ENCODE measurements at places on chromosomes 11 and 22.

DNA sequence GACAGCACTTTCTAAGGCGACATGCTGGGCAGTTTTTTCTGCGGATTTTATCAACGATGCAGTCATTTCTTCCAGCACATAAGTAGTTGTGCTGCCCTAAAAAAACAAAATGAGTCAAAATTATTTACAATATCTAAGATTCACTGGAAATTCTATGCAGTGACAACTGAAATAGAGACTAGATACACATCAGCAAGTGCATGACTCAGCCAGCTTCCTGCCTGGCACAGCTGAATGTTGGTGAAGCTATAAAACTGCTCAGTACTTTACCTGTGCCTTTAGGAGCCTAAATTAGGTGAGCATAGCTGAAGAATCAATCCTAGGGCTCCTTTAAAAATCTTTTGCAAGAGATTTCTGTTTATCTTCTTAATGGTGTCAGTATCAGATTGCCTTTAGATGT, 37.8 kb downstream of the PGR start:
- no peak for DNase-seq

GRCh38 chr22:36894266-36894665, 19.2 kb upstream of the CSF2RB start:
- no peak for DNase-seq

GRCh38 chr11:117841551-117842031, 17.0 kb upstream of the FXYD2 start:
- no peak for DNase-seq

DNA sequence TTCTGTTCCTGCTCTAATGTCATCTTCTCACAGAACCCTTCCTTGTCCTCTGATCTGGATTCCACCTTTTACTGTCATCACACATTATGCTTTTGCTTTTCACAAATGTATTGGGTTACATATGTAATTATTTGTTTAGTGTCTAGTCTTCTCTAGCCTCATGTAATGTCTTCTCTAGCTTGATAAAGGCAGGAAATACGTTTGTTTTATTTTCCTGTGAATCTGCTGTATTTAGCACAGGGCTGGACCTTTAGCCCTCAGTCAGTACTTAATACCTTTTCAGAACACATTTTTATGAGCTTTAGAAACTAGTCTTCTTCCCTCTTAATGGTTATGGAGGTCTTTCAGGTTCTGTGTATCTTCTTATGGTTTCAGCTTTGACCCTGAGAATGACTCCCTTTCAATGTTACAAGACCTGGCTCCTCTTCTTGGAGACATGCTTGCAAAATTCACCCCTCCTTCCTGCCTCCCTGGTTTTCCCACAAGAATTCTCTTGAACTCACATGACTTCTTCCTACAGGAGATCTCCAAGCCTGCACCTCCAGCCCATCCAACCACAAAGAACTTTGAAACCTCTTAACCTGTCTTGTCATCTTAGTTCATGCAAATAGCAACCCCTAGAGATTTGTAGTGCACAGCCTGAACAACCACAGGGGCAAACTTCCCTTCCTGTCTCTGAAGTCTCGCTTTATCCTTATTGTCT, 132.7 kb upstream of the DDI1 start:
- DNase-seq: no peak

DNA sequence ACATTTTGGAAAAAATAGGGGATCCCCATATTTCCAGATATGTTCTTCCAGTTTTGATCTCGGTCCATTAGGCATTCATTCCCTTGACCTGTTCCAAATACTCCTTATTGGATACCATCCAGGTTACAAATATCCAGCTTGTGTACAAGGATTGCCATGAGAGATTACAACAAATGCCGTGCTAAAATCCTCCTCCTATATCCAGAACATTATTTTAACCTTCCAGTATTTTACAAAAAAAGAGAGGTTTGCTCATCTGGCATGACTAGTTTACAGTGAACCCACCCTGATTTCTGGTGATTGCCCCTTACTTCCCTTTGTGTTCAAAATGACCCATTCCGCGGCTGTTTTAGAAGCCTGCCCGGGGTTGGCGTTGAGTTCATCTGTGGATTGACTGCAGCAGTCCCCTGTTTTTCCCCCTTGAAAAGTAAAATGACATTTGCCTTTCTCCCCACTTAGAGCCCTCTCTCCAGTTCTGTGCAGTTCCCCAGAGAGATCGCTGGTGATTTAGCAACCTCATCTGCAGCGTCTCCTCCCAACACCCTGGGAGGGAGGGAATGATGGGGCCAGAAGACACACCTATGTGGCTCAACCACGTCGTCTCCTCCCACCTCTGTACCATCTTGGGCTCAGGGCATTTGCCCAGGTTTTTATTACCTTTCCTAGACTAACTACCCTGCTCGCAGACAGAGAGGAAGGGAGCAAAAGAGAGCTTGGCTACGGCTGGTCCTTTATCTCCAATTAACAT, 73.6 kb downstream of the DSCAML1 start:
- DNase-seq: no peak

DNA sequence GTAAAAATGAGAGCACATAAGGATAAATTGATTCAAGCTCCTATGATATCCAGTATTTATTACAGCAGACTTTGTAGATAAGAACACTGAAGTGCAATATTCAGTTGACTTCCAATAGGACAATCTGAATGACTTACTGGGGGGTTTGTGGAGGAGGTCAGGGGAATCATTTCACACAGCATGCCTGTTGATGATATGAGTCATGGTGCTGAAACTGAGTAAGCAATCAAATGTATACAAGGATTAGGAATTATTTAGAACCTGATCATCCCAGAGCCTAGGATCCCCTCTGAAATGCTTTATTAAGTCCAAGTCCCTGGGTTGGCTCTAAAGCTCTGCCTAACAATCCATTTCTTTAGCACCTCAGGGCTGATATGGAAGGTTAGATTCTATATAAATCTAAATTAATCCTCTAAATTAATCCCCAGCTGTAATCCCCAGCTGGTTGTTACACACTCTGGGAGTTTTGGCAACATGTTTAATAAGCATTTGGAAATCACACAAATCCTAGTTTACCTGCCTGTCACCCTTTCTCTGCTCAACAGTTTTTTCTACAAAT, 326.4 kb downstream of the GUCY1A2 start:
- DNase-seq: no peak

GRCh38 chr22:49302530-49302929, 525.1 kb downstream of the BRD1 start:
- no peak for DNase-seq

GRCh38 chr11:118908901-118909618, 16.7 kb downstream of the BCL9L start:
- DNase-seq: no peak

DNA sequence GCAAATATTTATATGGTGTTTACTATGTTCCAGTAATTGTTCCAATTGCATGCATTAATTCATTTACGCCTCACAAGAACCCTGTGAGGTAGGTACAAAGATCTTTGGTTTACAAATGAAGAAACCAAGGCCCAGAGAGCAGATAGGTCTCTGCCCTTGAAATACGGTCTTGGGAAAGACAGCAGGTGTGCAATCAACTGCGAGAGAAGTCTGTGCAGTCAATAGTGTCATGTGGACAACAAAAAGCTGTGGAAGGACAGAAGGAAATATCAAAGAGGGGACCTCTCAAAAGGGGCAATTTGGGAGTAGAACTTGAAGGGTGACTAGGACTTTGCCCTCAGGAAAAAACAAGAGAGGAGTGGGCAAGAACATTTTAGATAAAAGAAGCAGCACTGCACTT, 8.9 kb downstream of the CNTF start:
- DNase-seq: no peak

GRCh38 chr11:57399972-57400578, 9.6 kb upstream of the PRG2 start:
- DNase-seq: no peak

GRCh38 chr22:37640591-37641560, 1.4 kb downstream of the SH3BP1 start:
- no peak for DNase-seq

DNA sequence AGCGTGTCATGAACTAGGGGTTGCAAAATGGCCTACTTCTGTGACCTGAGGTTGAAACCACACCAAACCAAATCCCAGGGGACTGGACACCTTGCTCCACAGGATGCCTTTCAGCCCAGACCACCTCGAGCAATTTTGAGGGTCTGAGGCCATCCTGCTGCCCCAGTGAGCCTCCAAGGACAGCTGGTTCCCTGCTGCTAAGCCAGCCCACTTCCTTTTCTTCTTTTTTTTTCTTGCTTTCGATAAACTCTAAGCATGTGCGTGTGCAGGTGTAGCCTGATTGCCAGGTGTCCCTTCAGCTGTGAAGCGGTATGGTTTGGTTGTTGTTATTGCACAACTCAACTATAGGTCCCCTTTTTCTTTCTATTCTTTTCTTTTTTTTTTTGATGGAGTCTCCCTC, 2.7 kb downstream of the CRYBB1 start:
- DNase-seq: no peak

- DNase-seq: no peak
Measured at GRCh38 chr22:37469416-37470086, 16.6 kb downstream of the MFNG start.

DNA sequence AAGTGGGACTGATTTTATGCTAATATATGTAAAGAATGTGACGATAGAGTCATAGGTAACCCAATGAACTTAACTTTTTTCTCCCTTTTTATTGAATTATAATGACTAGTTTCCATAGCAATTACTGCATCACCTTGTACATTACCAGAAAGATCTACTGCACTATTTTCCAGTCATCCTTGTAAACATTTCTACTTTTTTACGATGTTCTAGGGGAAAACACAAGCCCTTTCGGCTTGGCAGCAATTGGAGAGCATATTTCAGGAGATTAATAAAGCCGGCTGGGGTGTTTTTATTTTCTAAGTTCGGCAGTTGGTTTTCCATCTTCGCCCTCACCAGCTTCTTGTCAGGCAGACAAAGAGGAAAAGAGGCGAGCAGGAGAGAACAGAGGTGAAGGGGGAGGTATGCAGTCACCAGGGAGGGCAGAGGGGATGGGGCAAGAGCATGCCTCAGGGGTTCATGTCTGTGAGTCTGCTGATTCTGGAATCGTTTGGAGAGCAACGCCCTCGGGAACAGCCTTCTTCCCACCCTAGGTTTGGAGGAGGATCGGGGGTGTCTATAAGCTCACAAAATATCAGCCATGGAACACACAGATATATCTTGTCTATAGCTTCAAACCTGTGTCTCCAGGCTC, 476.4 kb downstream of the MIAT start:
- DNase-seq: no peak

GRCh38 chr11:134730561-134731212, 318.6 kb upstream of the B3GAT1 start:
- no peak for DNase-seq

GRCh38 chr11:121615501-121615900, 162.7 kb upstream of the SORL1-AS1 start:
- no peak for DNase-seq

GRCh38 chr11:107563702-107564101, 1.8 kb downstream of the ALKBH8 start:
- no peak for DNase-seq

- DNase-seq: no peak
Measured at GRCh38 chr11:123426789-123427188, 3.3 kb upstream of the GRAMD1B start.

DNA sequence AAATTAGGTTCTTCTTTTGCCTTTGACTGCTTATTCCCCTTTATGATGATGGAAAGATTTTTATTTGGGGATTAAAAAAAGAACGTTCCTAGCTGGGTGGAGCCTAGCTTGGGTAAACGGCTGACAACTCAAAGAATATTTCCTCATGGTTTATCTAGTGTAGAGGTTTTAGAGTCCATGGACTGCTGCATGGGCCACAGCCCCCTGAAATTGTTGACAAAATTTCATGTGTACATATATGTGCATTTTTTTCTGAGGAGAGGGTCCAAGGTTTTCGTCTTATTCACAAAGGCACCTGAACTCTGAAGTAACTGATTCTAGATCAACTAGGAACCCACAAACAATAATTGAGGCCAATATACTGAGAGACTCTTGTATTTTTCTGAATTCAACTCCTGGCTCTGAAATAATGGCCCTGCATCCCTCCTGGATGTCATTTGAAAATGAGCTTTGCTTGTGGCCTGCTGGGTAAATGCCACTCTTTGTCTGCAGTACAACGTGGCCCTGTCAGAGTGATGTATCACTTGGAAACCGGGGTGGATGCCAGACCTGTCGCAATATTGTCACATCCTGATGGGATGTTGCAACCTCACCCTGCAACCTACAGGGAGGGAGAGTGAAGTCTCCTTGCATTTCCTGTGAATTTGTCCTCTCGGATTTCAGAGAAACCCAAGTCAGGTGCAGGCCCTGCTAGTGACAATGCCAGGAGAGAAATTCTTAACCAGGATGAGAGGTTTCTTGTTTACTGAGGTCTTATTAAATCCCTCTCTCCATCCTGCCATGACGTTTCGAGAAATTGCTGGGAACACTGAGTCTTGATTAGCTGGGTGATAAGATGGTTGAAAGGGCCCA, 33.8 kb downstream of the EHF start:
- DNase-seq: no peak

DNA sequence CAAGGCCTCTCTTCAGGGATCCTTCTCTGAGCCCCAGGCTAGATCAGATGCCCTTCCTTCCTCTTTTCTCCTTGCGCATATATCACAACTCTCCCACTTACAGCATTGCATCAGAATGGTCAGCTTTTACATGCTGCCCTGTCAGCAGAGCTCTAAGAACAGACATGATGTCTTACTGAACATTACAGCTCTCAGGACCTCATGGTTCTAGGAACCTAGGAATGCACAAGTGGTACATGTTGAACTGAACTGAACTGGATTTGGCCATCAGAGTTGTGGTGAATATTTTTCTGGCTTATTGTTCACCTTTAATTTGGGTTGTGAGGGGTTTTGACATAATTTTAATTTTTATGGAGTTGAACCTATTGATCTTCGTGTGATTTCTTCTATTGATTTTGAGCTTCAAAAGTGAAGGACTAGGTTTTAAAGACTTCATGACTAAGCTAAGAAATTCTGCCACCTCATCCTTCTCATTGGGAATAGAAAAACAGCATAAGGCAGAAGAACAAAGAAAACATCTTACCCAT, 37.7 kb upstream of the SPON1 start:
- no peak for DNase-seq

- DNase-seq: no peak
Measured at GRCh38 chr11:131666006-131666405, 295.6 kb downstream of the NTM start.

DNA sequence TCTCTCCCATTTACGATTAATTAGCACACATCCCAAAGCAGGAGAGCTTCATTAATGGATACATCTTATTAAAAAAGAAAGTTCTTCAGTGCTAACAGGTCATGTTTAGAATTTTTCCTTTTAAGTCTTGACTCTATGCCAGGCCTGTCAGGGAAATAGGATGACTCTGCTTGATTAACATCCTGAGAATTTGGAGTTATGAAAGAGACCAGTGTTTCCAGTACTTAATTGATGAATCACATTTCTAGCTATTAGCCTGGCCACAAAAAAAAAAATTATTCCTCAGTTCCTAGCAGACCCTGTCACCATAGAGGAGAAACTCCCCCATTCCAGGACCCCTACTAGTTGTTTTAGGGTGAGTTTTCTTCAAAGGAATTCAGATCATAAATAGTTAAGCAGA, 23.6 kb upstream of the ME3 start:
- DNase-seq: no peak

DNA sequence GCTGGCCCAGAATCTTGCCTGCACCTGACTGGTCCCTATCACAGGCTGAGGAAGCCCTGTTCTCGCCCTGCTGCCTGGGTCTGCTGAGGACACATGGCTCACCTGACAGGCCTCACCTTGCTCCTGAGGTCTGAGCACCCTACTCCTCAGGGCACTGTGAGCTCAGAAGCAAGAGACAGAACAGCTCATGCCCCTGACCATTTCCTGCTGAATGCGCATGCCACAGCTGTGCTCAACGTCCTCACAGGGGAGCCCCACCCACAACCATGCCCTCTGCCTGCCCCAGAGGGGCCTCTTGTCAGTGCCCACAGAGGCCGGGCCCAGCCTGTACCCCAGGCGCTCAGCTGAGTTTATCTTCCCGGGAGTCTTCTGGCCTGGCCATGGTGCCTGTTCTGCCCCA, 2.8 kb upstream of the TSPO start:
- DNase-seq: no peak

Data from stimulated activated CD4-positive, alpha-beta T cell treated with anti-CD3 and anti-CD28 coated beads, Interleukin-1b, Interleukin-23, amount 100 ng/mL, for 1 hour (primary cell).